Stimulated activated CD4-positive, alpha-beta T cell treated with anti-CD3 and anti-CD28 coated beads, Interleukin-1b, Interleukin-23, amount 100 ng/mL, for 1 hour (primary cell): ENCODE measurements at places on chromosomes 1 and 21.

GRCh38 chr1:226495716-226496115 lies 52.8 kb upstream of the STUM start:
- DNase-seq, result no peak

GRCh38 chr1:8409106-8409505 lies 91.2 kb downstream of the SLC45A1 start:
- no peak for DNase-seq

- no peak for DNase-seq
These were observed 51.9 kb downstream of the PDE9A start for GRCh38 chr21:42705346-42705745.

DNA sequence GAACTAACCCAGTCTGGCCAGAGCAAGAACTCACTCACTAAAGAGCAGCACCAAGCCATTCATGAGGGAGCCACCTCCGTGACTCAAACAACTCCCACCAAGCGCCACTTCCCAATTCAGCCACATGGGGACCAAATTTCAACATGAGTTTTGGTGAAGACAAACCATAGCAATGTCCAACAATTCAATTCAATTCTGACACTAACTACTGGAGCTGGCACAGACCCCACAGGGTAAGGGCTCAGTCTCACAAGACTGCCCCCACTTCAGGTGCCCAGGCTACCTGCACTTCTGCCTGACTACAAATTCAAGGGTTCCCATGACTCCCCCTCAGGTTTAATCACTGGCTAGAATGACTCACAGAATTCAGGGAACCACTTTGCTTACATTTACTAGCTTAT lies 48.8 kb upstream of the RAP1A start:
- DNase-seq, result no peak
